CMK (cell line): ENCODE measurements at places on chromosomes 12 and 14.

DNA sequence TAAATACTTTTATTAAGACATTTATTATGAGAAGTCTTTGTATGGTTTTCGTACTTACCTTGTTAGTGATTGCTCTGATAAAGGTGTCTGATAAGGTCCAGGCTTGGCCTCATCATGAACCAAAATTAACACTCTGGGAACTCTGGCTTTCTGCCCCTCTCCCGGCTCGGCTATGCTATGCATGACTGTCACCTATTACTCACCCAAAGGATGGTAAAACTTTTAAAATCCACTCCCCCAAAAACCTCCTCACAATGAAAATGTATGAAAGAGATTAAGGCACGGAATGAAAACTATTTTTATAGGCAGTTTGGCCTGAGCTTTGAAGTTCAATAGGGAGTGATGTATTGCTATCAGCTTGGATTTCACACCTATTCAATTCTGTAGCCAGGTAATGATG lies 217.3 kb upstream of the TBX3 start:
- DNase-seq: no peak

DNA sequence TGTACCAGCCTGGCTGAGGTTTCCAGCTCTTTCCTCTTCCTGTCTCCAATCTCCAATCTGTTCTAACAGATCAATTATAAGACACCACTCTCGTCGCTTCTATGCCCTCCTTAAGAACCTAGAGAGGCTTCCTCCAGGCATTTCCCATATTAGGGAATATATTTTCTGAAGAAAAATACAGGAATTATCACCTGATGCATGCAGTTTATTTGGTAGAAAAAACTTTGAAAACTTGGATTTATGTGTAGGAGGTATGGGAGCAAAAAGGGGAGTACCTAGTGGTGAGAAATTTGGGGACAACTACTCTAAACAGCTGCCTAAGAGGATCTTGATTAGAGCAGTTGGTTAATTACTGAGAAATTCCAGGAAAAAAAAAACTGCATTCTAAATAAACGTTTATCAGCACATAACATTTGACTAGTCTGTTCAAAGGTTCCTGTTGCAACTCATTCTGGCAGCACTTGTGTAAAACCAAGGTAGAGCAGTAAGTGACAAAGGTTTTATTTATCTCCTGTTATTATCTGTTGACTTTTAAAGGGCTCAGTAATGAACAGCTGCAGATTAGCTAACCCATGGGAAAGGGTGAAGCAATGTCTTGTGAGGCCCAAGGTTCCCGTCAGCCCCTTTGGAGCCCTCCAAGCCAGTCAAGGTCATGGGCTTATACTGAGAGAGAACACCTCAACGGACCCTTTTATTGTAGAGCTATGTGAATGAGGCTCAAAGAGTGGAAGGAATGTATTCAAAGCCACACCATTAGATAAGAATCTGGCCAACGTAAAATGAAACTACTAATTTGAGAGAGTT lies 36.4 kb upstream of the NR1H4 start:
- no peak for DNase-seq

DNA sequence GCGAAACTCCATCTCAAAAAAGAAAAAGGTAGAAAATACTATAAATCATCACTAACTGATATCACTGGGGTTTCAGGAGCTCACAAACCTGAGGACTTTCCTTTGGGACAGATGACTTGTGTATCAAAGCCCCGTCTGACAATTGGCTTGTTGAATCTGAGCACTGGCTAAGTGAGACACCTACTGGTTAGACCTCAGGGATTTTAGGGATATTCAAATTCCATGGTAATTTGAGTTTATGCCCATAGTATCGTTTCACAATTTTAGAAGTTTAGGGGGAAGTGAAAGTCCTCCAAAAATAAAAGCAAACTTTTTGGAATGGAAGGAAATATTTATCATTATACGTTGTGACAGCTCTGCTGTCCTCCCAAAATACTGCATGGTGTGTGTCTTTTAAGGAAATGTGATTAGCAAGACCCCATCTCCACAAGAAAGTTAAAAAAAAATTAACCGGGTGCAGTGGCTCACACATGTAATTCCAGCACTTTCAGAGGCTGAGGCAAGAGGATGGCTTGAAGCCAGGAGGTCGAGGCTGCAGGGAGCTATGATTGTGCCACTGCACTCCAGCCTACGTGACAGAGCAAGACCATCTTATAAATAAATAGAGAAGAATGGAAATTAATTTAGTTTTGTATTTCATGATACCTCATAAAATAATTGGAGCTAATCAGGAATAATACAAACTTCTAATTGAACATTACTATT lies 49.2 kb downstream of the FBXL14 start:
- no peak for DNase-seq

GRCh38 chr14:60926002-60926401 lies 54.9 kb downstream of the TRMT5 start:
- no peak for DNase-seq

- DNase-seq: no peak
Measured at GRCh38 chr14:21093769-21094681, 4.4 kb downstream of the ZNF219 start.

- peak; percentile 4 for DNase-seq
Measured at GRCh38 chr14:58107947-58108552, 44.0 kb downstream of the ARMH4 start.

- no peak for DNase-seq
Measured at GRCh38 chr12:84508851-84509260, 403.7 kb downstream of the SLC6A15 start.

DNA sequence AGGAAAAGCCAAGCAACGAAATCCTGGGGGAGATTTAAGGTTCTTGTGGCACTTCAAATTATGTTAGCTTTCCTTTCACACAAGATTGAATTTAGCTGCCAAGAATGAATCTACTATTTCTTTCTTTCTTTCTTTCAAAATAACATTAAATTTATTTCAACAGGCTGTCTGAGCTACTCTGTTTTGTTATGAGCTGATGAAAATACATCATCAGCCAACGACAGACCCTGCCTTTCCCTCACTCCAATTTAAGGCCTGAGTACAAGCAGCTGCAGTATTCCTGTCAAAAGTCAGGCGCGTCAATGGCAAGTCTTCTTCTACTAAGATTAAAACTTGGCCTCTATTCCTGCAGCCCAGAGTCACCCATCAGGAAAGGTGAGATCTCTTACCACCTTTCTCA lies 347.7 kb upstream of the FLRT2 start:
- no peak for DNase-seq

- DNase-seq: no peak
Measured at GRCh38 chr14:100052819-100053218, 12.4 kb upstream of the EVL start.

- no peak for DNase-seq
Measured at GRCh38 chr14:51219473-51220448, 20.3 kb upstream of the TMX1 start.

DNA sequence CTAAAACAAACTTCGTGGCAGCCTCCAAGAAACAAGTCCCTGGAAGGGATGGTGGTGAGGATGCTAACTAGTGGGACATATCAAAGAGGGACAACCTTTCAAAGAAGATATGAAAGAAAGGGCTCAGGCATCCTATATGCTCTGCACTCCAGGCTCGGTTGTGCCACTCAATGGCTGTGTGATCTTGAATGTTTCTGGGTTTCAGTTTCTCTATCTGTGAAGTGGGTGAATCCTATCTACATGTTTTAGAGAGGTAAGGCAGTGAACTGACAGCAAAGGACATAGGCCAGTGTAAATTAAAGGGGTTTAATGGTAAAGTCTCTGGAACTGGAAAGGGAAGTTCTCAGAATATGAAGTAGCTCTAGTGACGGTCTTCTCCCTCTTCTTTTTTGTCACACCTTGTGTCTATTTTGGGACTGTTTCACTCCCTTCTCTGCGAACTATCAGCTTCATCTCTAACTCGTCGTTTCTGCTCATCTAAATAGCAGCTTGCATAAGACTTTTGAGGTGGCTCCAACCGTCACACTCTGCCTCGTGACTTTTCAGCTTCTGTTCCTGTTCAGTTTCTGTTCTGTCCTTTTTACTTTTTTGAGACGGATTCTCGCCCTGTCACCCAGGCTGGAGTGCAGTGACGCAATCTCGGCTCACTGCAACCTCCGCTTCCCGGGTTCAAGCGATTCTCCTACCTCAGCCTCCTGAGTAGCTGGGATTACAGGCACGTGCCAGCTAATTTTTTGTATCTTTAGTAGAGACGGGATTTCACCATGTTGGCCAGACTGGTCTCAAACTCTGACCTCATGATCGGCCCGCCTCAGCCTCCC lies 273.6 kb downstream of the SUDS3 start:
- DNase-seq: no peak

- DNase-seq: no peak
Measured at GRCh38 chr14:55901291-55901690, 216.9 kb upstream of the PELI2 start.

GRCh38 chr14:87325741-87326140 lies 667.2 kb downstream of the GALC start:
- no peak for DNase-seq

DNA sequence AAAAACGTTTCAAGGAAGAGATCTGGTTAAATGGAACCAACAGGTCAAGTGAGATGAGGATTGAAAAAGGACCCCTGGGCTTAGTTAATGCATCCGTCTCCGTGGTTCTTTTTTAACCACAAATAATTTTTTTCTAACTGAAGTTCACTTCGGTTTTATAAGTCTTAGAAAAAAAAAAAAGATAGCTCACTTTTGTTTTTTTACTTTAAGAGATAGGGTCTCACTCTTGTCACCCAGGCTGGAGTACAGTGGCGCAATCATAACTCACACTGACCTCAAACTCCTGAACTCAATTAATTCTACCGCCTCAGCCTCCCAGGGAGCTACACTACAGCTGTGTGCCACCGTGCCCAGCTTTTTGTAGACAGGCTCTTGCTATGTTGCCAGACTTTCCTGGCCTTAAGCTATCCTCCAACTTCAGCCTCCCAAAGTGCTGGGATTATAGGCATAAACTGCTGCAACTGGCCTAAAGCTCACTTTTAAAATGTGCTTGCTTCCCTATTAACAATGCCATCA lies 11.8 kb downstream of the HNRNPC start:
- no peak for DNase-seq

DNA sequence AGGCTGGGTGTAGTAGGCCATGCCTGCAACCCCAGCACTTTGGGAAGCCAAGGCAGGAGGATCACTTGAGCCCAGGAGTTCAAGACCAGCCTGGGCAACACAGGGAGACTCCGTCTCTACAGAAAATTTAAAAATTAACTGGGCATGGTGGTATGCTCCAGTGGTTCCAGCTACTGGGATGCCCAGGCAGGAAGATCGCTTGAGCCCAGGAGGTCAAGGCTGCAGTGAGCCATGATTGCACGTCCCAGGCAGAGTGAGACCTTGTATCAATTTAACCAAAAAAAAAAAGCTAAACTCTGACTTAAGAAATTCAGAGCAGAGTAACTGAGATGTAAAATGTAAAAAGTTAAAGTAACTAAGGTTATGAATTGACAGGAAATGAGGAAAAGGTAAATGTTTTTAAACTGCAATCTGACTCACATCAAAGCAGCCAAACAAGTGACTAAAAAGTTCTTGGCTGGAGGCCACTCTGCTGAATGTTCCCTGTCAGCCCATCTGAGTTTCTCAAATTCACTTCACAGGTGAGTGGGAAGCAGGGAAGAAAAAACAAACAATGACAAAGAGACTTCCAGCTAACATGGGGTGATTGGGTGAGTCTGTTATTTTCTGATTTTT lies 21.3 kb downstream of the PRKD1 start:
- no peak for DNase-seq

DNA sequence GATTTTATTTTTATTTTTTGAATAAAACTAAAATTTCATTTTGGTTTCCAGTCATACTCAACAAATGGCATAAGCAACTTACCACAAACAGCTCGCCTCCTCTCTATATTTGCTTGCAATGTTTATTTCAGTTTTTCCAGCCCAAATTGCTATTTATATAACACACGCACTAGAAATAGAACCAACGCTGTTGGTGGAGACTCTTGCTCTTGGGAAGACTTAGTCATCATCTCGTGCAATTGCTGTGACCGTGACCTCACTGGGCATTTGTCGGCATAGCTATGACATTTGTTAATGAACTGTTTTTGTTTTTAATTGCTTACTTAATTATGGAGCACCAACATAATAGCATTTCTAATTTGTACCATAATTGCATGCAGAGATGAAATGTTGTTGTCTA lies 153.1 kb upstream of the OTX2 start:
- no peak for DNase-seq

DNA sequence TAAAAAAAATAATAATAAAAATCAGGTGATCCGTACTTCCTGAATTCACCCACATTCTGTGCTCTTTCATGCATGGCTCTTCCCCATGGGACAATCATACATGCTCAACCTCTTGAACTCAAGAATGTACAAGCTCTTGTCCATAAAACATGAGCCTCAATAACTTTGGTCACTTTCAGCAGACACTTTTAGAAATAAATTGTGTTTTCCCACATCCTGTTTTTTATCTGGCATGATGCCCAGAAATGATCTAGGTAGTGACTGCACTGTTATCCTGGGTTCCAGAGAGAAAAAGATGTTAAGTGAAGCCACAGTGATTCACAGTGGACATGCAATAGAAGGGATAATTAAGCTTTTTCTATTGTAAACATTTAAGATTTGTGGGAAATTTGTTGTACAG lies 537.6 kb upstream of the TMEM132C start:
- DNase-seq: no peak

DNA sequence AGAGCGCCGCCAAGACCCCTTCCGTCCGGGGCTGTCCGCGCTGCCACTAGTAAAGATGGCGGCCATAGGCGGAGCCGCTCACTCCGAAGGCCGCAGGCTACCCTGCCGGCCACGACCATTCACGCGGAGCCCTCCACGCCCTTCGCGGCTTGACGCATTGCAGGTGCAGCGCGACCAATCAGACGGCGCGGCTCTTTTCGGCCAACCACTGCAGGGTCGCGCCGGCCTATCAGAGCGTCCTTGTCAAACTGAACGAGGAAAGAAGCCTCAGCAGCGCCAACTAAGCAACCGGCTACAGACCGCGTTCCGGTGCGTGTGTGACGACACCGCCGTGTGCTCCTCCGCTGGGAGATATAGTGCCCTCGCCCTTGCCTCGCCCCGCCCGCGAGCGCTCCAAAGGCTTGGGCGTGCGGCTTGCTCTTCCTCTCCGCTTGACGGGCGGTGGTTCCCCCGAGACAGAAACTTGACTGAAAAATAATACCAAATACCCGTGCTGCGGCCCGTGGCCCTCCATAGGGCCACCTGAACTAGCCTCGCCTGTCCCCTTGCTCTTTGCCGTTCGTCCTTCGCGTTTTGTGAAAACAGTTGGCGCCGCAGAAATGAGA lies 13.6 kb upstream of the CALM1 start:
- DNase-seq: peak; percentile 96

GRCh38 chr14:72708708-72709475 lies 185.0 kb downstream of the DPF3 start:
- DNase-seq: no peak

DNA sequence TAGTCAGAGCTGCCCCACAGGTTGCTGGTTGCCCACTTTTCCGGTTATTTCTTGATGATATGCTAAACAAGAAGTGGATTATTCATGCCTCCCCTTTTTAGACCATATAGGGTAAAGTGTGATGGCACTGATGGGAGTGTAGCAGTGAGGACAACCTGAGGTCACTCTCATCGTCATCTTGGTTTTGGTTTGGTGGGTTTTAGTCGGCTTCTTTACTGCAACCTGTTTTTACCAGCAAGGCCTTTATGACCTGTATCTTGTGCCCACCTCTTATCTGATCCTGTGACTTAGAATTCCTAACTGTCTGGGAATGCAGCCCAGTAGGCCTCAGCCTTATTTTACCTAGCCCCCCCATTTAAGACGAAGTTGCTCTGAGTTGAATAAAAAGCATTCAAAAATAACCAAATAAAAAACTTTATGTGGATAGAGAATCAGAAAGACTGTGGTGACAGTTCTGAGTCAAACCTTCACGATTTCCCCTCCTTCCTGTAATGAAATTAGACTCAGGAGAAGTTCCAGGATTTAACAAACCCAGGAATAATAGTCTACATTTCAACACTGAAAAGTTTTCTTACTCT lies 144.2 kb downstream of the PAWR start:
- DNase-seq: no peak
